ENCODE measurements at places on chromosomes 16 and 17.
A peak's percentile ranks its signal among the peaks of the same experiment; 100 is the strongest.

GRCh38 chr16:17368951-17369350, 101.8 kb downstream of the XYLT1 start:
- no peak for DNase-seq

DNA sequence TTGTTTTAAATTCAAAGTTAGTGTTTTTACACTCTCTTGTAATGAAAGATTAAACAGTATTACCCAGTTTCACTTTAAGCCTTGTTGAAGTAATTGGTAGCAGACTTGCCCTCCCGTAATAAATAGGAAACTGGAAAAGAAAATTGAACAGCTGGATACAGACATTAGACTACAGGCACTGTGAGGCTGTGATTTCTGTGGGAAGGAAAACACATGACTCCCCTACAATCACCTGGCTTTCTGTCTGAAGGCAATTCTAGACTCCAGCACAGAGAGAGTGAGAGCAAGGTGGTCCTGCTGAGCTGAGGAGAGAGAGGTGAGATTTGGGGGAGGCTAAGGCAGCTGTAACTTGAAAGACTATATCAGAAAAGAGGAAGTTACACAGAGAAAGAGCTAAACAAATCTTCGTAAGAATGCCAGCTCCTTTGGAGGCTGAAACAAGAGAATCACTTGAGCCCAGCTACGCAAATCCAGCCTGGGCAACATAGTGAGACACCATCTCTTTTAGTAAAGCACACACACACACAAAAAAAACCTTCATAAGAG, 57.8 kb upstream of the CDYL2 start:
- no peak for DNase-seq

DNA sequence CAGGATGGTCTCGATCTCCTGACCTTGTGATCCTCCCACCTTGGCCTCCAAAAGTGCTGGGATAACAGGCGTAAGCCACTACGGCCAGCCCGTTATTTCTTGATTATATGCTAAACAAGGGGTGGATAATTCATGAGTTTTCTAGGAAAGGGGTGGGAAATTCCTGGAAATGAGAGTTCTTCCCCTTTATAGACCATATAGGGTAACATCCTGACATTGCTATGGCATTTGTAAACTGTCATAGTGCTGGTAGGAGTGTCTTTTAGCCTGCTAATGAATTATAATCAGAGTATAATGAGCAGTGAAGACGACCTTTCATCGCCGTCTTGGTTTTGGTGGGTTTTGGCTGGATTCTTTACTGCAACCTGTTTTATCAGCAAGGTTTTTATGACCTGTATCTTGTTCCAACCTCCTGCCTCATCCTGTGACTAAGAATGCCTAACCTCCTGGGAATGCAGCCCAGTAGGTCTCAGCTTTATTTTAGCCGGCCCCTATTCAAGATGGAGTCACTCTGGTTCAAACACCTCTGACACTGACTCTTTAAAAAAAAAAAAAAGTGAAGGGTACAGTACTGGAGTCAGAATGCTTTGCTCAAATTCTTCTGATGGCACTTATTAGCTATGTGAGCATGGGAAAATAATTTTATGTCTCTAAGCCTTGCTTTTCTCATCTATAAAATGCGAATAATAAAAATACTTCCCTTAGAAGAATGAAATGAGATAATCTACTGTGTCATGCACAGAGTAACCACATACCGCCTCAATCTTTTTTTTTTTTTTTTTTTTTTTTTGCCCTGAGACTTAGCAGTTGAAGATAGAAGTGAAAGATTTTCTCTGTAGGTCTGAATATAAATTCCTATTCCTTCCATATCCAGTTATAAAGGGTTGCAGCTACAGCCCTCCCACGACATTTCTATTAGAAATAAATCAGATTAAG, 5.1 kb upstream of the CALCOCO2 start:
- DNase-seq: no peak

- no peak for DNase-seq
These were observed 79.0 kb downstream of the GAS7 start for GRCh38 chr17:10119203-10120108.

DNA sequence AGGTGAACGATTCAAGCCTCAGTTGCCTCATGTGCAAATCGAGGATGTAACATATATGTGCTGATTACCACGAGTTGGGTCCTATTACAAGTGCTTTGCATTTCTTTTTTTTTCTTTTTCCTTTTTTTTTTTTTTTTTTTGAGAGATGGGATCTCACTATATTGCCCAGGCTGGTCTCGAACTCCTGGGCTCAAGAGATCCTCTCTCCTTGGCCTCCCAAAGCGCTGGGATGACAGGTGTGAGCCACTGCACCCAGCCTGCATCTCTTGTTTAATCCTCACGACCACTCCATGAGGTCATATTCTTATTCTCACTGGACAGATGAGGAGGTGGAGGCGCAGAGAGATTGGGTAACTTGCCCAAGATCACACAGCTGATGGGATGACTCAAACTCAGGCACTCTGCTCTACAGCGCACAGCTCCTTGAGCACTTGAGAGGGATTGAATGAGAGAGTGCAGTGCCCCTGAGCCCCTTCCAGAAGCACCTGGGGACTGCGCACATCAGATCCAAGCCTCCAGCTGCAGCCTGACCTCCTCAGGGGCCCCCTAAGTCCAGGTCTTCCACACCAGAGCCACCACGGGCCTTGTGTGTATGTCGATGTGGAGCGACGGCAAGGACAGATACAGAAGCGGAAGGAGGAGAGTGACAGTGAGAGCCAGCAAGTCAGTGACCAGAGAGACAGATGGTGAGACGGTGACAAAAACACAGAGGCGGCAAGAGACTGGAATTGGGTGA, 4.9 kb downstream of the STX1B start:
- DNase-seq: no peak

- no peak for DNase-seq
These were observed 3.8 kb upstream of the SNX20 start for GRCh38 chr16:50684823-50685461.

DNA sequence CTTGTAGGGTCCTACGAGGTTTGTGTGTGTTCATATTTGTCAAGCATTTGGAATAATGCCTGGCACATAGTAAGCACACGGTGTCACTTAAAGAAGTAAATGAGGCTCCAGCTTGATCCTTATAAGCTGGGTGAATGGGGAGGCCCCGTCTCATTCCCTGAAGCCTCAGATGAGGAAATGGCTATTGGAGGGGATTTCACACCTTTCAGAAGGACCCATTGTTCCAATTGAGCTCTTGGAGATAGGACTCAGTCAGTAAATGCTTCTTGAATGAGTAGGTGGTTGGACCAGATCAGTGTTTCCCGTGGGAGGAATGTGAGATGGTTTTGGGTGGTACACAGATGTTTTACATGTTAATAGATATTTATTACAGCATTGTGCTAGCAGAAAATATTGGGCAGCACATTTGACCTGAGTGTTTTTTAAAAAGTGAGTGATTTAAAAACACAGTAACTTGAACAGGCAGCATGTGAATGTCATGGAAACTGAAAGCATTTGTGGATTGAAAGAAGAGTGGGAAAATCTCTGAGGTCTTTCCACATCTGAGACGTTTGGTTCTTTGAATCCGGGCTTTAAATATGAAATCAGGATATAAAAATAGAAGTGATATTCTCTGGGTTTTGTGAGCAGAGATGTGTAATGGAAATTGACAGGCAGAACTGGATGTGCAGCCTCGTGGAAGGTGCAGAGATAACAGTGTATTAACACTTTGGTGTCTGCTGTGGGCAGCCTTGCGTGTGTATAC, 36.4 kb upstream of the ARHGAP17 start:
- DNase-seq: no peak

DNA sequence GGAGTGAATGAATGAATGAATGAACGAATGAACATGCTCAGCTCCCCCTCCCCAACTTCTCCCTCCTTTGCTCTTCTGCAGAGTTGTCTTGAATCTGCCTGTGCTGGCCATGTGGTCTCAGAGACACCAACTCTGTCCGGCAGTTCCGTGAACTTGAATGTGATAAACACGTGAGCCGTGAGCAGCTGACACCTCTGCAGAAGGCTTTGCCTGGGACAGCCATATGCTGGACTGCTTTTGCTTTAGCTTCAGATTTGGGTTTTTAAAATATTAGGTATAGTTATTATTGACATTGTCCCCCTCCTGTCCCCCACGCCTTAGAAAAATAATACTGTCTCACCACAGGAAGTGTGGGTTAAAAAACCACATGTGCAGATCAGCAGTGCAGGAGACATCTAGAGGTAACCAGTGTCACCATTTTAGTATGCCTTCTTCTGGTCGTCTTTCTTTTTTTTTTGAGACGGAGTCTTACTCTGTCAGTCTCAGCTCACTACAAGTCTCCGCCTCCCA, 83.8 kb downstream of the ABCC1 start:
- DNase-seq: no peak

DNA sequence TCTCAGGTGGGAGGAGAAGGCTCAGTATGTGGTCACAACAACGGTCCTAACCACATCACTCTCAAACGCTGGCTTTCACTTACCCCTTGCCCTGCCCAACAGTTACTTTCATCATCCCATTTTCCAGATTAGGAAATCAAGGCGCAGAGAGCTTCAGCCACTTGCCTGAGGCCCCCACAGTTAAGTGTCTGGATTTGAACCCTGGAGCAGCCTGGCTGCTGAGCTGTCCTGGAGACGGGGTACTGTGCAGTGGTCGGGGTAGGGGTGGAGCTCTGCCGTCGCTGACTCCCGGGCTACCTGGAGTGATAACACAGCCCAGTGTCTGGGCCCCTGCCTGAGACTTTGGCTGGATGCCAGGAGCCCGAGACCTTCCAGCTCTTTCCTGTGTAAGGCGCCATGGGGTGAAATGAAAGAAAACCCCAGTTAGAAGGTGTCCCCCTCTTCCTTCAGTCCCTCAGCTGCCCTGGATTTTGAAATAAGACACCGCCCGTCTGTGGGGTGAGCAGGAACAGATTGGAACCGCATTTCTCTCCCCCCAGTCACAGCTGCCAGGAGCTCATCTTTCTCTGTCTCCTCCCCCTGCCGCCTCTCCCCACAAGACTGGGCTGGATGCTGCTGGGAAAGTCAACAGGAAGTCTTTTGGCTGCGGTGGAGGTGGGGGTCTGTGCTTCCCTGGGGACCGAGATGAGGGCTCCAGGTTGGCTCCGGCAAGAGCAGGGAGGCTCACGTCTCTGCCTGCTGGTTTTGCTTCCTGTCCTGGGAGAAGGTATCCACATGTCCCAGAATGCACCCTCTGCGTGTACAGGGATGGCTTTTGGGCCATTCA, 280.2 kb downstream of the SEC14L1 start:
- peak; percentile 82 for DNase-seq

DNA sequence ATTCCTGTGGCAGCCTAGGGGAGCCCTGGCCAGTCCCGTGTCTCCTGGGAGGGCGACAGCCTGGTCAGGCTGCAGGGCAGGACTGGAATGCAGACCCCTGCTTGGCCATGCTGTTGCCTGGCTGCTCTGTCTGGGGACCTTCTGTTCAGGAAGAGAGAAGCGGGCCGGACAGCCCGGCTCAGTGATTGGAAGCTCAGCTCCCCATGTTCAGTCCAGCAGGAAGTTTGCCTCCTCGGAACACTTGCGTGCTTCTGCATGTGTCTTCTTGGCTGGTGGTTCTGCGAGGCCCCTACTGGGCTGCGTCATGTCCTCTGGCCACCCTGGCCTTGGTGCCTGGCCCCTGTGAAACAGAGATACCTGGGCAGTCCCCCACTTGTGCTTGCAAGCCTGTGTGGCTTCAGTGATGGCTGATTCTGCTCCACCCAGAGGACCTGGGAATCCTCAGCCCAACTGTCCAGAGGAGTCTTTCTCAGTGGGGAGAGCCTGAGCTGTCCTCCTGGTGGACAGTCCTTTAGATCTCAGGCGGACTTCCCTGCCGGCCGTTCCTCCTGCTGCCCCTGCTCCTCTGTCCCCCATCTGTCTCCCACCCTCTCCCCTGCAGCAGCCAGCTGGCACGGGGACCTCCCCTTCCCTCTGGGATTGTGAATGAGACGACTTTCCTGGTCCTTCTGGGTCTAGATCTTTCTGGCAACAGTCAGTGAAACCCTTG, 279.5 kb downstream of the SEC14L1 start:
- DNase-seq: no peak

DNA sequence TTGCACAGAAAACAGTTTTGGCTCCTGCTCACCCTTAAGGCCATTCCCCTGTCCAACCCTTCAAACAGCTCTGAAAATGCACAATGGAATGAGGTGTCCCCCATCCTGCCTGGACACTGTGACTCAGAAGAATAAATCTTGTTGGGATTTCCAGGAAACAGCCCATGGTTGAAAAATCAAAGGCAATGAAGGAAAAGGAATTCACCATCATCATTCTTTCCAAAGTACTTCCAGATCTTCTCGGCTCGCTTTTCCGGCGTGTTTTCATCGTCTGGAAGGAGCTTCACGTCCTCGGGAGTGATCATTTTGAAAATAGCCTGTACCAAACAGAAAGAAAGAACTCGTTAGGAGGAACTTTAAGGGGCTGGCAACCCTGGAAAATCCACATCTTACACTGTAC, 4.3 kb downstream of the RCVRN start:
- no peak for DNase-seq

DNA sequence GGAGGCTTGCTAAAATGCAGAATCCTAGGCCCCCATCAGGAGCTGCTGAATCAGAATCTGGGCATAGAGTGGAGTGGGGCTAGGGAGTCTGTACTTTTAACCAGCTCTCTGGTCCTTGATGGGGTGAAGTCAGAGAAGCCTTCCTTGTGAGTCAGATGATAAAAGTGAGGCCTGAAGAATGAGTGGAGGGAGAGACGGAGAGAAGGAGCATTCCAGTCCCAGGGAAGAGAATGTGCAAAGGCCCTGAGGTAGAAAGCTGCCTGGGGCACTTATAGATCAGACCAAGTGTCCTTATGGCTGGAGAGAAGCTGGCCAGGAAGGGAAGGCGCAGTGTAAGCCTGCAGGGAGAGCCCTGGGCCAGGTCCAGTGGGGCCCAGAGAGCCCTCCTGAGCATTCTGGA, 235.1 kb upstream of the NLRP1 start:
- DNase-seq: no peak

DNA sequence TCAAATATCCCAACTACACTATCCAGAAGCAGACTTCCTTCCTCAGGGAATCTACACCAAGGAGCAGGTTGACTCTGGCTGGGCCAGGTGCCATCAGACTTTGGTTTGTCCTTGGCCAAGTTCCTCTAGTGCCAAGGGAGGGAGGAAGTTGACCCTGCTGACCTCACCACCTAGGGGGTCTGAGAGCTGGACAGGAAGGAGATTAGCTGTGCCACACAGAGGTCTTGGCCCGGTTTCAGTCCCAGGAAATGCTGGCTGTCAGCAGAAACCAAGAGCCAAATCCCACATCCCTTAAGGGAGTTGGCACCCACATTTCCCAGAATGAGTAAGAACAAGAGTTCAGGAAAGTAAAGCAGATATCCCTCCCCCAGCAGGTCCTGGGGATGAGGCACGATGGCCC, 178.2 kb downstream of the SALL1 start:
- DNase-seq: no peak

Measured in SK-N-DZ (cell line).